ENCODE measurements at places on chromosomes 1 and 21.

GRCh38 chr1:41101950-41102607 is 80.6 kb upstream of the SLFNL1 start:
- DNase-seq, result peak; percentile 97

DNA sequence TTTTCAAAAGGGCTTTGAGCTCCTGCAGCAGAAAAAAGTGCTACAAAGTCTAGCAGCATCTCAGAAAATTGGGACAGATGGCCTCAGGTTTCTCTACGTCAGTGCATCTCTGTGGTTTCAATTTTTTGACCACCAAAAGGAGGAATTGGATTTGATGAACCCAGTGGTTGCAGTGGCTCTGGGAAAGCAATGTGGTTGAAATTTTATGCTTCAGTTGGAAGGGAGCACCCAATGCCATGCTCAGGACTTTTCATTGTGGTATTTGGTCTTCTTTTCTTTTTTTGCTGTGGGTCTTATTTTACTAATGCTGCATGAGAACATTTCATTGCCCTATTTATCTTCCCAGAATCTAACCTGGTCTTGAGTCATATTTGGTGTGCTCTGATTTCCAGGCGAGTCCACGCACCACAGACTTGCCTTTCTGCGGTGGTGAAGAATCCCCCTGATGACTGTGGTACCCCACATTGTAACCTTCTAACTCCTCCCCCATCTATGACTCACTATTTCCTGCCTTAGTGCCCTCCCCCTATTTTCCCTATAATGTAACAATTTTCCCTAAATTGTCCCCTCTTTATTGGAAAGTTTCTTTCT is 56.7 kb downstream of the S1PR1 start:
- peak; percentile 74 for DNase-seq

DNA sequence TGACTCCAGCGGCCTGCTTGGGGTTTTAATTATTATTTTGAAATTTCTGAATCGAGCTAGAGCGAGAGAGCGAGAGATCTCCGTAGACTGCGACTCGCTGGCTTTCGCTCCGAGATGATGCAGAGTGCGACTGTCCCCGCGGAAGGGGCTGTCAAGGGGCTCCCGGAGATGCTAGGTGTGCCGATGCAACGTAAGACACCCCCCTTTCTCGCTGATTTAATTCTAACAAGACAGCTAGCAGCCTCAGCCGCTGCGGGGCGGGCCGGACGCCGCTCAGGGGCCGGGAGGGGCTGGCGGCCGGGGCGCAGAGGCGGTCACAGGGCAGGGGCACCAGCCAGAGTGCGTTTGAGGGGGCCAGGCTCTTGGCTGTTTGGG is 339 bp downstream of the LHX4 start:
- no peak for DNase-seq

GRCh38 chr21:27476696-27477095 is 509.8 kb upstream of the ADAMTS5 start:
- DNase-seq, result peak; percentile 55

DNA sequence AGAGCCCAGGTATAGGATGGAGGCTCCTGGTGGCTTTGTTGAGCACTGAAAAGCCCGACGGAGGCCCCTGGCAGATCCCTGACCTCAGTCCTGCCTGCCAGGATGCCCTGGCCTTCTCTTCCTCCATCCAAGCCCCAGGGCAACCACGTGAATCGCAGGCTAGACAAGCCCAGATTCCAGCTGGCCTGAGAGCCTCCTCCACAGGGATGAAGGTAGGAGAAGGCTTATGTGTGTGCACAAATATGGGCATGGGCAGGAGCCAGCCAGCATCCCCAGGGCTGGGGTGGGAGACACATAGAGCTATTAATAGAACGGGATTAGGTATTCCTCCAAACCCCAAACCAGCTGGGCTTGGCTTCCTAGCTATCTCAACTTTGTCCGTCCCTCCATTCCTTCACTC is 4.0 kb upstream of the EXTL1 start:
- peak; percentile 78 for DNase-seq

DNA sequence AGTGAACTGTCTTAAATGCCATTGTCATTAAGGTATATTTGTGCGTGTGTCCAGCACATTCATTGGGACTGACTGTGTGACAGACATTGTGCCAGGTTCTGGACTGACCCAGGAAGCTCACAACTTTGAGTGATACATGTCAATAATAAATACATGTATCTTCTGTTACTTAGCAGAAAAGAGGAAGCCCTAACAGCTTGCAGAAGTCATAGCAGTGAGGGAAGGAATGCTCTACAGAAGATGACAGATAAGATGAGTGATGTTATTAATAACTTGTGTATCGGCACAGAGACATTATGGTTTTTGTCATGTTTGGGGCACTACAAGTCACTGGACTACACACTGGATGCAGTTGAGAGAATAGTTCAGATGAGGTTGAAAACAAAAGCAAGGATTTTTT is 1.2 kb upstream of the SRSF11 start:
- no peak for DNase-seq

DNA sequence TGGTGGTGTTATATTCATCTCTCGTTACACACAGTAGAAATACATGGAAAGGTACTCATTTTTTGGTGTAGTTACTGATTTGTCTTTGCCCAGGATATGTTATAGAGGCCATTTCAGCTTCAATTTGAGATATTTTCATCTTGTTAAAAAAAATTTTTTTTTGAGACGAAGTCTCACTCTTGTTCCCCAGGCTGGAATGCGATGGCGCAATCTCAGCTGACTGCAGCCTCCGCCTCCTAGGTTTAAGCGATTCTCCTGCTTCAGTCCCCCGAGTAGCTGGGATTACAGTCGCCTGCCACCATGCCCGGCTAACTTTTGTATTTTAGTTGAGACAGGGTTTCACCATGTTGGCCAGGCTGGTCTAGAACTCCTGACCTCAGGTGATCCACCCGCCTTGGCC is 19.0 kb downstream of the MORC3 start:
- no peak for DNase-seq

DNA sequence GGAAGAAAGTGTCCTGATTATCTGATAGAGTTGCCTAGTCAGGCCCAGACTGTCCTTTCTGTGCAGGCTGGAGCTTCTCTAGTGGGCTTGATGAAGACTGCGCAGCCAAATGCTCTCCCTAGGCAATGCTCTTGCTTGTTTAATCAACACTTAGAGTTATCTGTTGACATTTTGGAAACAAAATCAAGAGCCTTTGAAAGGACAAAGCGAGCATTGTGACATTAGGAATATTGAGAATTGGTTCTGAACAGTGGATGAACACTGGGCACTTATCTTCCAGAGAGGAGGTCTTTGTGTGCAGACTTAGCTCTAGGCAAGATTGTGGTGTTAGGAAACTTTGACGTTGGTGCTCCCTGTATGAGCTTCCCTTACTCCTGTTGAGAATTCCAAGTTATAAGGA is 94.5 kb downstream of the DNTTIP2 start:
- DNase-seq, result no peak

GRCh38 chr1:185355947-185356346 is 38.9 kb upstream of the IVNS1ABP start:
- no peak for DNase-seq

DNA sequence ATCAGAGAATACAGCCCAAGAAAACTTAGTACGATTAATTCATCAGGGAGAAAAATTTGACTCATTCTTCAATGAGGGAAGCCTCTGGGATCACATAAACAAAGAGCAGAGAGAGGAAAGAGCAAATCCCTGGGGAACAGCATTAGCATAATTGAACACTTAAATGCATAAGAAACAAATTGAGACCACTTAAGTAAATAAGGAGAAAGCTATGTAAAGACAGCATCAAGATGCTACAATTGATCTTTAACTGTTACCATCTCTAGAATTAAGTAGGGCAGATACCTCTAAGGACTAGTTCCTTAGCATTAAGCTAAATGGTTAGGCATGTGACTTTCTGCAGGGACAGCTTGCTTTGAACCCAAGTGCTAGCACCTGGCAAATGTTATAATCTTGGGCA is 265.1 kb upstream of the NEGR1 start:
- DNase-seq, result no peak

DNA sequence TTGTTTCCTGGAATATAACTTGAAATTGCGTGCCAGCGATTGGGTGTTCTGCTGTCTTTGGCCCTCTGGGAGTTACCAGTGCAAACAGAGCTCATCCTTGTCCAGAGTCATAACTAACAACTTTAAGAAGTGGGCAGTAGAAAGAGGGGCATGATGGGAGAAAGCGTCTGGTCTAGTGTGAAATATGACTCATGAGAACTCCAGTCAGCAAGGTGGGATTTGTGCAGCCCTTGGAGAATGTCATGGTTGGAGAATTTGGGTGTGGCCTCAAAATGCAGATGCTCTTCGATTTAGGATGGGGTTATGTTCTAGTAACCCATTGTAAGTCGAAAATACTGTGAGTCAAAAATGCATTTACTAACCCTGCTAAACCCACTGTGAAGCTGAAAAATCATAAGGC is 12.9 kb downstream of the ATP1B1 start:
- DNase-seq, result peak; percentile 57

DNA sequence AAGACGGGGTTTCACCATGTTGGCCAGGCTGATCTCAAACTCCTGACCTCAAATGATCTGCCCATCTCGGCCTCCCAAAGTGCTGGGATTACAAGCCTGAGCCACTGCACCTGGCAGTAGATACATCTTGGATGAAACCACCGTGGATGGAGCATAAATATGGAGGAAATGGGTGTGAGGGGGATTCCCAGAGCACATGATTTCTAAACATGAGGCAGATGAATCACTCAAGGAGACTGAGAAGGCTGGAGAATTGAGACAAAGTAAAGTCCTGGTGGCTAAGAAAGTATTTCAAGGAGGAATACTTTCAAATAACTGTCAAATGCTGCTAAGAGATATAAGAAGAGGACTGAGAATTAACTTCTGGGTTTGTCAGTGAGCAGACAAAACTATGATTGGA is 5.4 kb upstream of the PGBD5 start:
- no peak for DNase-seq
